Amygdala (tissue), 56 donors: ENCODE measurements at places on chromosomes 1 and 21.

- DNase-seq: no peak
These were observed 1.2 kb upstream of the CAP1 start for GRCh38 chr1:40039245-40039756.

DNA sequence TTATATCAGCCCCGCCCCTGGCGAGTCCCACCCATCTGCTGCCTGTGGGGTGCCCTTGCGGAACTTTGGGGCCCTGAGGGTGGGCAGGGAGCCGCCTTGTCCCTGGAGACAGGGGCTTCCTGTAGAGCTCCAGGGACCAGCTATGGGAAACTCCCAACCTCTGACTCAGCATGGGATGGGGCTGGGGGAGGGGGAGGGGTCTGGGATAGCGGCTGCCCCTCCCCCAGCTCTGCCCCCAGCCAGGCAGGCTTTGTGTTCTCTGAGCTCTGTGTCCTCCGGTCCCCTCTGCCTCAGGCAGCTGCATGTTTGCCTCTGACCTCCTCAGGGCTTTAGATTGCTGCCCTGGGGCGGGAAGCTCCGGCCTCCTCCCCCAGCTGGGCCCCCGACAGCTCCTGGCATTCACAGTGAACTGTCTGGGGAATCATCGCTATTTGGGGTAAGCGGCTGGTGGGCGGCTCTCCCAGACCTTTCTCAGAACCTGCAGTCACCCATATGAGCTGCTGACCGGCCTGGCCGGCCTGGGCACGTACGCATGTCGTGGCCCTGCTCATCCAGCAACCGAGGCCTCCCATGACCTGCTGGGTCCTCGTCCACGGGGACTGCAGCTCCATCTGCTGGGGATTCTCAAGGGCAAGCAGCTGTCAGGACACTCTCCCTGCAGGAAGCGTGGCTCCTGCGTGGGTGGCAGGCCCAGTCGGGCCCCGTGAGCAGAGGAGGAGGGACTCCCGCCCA lies 17.1 kb downstream of the ARHGEF16 start:
- no peak for DNase-seq

DNA sequence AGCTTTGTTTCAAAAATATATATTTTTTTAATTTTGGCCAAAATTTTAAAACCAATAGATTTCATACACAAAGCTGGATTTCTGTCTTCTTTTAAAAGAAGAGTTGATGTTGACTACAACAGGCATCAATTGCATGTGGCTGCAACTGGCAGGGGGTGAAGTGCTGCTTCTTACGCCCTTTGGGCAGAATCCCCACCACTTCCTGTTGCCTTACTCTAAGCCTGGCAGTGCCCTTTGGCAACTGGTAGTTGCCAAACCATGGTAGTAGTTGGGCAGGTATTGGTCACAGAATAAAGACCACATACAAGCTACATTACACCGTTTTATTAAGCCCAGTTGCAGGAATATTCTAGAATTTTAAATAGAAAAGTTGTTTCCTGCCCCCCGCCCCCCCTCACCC lies 17.0 kb downstream of the LAMC2 start:
- no peak for DNase-seq

GRCh38 chr1:169724168-169724567 lies 9.7 kb downstream of the SELE start:
- DNase-seq: no peak

DNA sequence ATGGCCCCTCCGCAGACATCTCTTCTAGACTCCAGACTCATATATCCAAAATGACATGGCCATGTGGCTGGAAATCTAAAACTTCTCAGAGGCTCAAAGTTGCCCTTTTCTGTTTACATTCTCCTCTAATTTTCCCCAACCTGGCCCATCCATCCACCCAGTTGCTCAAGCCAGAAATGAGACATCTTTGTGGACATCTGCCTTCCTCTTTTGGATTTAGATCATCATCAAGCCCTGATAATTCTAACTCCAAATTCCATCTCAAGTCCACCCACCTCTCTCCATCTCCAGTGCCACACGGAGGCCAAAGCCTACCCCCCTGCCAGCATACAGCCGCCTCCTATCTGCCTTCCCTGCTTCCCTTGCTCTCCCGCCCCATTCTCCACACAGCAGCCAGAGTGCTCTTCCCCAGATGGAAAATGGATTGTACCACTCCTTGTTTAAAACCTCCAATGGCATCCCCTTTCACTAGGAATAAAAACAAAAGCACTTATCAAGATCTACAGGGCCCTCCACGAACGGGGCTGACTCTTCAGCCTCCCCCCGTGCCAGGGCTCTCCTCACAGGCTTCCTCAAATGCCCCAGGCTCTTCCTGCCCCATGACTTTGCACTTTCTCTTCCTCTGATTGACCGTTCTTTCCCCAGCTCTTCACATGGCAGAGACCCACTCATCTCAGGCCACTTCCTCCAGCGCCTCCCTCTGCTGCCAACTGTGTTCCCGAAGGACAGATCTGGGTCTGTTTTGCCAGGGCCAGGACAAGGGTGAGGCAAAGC lies 40.1 kb downstream of the SYT6 start:
- no peak for DNase-seq

DNA sequence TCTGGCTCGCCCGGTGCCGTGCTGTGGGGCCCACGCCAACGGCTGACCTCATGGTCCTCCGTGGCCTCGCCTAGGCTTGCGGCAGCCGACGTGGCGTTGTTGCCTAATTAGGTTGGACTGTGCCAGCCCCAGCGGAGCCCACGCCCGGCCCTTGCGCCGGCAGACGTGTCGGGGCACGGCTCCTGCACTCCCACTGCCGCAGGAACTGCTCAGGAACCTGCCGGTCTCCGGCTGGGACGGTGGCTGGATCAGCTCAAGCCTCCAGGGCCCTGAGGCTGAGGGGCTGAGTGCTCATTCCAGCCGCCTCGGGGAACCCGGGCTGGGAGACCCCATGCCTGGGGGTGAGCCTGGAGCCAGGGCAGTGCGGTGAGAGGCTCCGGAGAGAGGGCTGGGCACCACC lies 16.1 kb upstream of the PEX10 start:
- DNase-seq: no peak

- DNase-seq: no peak
These were observed 69.1 kb upstream of the C1orf105 start for GRCh38 chr1:172351346-172351745.

GRCh38 chr1:117895482-117896114 lies 33.8 kb downstream of the GDAP2 start:
- no peak for DNase-seq

- DNase-seq: no peak
These were observed at the start of gene GBP2 for GRCh38 chr1:89125913-89126580. Gene GBP2, minus strand, starts transcription at chr1:89126114. Its CDS starts 4,148 bp downstream, at chr1:89121966.

DNA sequence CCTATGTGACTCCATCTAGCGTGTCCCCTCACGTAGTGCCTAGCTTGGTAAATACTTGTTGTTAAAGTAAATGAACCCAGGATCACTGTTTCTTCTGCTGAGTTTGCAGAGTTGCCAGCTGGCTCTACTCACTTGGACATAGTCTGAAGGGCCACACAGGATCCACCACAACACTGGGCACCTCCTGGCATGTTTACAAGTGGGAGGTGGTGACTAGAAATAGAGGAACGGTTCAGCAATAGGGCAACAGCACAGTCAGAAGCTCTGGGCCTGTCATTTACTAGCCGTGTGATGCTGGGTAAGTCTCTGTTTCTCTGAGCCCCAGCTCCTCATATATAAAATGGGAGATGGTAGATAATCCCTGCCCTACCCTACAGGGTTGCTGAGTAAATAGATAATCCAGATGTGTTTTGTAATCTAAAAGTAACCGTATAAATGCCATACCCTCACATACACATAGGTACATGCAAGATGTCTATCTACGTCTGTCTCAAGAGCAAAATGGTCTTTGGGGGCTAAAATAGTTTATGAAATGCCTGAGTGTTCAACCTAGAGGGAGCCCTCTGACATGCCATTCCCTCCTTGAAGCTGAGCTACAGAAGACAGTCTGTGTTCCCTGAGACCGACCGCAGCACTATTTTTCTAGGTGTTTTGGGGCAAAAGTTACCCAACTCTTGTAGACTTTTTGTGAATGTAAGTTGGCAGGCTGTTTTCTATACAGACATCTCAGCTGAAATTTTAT lies 20.5 kb downstream of the RNF220 start:
- DNase-seq: no peak

DNA sequence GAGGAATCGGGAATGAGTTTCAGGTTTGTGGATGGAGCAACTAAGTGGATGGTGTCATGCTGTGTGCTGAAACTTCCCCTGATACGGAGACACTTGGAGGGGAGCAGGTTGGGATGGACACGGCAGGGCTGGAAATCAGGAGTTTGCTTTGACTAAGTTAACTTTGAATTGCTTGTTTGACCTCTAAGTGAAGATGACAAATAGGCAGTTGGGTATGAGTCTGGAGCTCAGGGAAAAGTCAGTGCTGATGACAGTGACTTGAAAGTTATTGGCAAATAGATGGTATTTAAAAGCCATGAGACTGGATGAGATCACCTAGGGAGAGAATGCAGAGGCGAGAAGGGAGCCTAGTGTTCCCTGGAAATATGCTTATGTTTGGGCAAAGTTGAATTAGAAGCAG lies 12.8 kb upstream of the ZSCAN20 start:
- DNase-seq: no peak

- no peak for DNase-seq
These were observed 8.5 kb upstream of the EXO1 start for GRCh38 chr1:241839369-241839979.

DNA sequence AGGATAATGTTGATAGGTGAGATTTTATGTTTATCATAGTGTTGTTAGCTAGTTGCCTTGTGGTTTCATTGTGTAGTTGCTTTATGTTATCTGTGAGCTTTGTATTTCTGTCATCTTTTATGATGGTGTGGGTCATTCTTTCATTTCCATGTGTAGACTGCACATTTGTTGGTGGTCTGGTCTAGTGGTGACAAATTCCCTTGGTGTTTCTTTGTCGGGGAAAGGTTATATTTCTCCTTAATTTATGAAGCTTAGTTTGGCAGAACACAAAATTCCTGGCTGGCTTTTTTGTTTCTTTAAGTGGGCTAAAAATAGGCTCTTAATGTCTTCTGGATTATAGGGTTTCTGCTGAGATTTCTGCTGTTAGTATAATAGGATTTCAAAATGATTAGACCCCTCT lies 347.2 kb upstream of the ADAMTS5 start:
- DNase-seq: no peak

DNA sequence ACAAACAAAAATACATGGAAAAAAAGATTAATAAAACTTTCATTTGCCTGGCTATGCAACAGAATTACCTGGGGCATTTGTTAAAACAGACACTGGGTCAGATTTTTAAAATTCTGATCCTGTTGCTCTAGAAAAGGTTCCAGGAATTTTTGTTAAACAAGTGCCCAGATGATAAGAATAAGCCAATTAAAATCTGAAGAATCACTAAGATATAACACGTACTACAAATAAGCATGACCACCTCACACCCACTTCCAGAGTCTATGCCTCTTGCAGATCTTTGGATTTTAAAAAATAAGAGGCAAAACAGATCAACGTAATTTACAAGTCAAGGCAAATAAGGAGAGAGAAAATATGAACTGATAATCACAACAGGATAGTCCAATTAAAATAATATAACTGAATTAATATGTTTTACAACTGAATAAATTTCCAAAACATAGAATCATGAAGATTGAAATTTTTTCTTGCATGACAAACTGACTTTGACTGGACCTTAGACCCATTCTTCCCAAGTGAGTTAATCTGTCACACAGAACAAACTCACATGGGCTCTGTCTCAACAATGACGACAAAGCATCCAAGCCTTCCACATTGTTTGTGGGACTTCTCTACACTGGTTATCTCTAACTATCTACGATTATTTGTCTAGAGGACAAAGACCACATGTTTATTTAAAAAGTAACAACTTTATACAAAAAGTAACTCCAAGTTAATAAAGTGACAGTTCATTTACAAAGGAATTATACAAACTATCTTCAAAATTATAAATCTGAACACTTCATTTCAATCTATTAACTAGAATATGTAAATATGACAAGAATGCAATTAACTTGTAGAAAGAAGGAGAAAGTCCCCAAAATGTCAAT lies 56.9 kb downstream of the COP1 start:
- no peak for DNase-seq

DNA sequence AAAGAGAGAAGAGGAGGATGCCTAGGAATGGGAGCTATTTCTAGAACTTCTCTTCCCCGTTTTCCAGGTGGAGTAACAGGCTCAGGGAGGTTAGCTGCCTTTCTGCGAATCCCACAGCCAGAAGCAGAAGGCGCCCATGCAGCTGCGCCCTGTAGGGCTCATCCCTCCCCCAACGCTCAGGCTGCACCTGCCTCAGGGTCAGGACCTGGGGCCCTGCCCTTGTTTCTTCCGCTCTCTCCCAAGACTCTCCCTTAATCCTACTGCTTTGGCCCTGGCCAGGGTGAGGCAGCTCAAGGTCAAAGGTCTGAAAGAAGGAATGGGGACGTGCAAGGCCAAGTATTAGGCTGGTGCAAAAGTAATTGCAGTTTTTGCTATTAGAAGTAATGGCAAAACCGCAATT lies 30.5 kb upstream of the PADI2 start:
- DNase-seq: no peak

- DNase-seq: no peak
These were observed 579.9 kb upstream of the BEND5 start for GRCh38 chr1:49356594-49356993.

DNA sequence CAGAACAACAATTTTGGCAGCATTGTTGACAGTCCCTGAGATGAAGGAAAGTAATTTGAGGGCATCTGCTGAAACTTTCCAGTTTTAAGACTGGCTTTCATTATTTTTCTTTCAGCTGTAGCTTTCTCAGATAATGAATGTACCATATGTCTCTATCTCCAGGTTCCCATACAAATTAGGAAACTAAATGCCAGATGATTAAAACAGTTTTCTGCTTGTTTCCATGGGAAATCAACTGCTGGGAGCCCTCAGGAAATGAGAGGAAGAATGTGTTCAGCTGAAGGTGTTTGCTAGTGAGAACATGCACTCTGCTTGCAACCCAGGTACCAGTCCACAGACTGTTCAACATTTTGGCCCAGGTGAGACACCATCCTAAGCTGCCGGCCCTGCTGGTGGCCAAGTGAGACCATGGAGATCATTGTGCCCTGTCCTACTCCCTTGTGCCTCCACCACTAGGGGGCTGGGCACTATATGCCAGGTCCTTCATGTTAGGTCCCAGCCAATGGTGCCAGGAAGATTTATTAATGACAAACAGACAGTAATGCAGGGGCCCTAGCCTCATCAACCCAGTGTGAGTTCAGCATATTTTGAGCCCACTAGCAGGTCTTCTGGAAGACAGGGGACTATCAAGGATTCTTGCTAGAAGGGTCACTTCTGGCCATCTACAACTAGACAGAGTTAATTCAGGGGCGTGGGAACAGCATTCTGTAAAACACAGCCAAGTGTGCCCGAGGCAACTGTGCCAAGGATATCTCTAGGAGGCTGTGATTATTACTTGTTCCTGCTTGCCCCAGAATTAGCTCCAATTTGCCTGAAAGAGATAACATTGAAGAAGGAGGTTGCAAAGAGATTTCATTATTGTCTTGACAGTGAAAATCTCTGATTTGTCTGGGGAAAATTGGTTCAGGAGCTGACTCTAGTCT lies 17.0 kb upstream of the LRRC8C start:
- DNase-seq: no peak

GRCh38 chr1:3858231-3858981 lies 1.1 kb downstream of the DFFB start:
- peak; percentile 53 for DNase-seq

DNA sequence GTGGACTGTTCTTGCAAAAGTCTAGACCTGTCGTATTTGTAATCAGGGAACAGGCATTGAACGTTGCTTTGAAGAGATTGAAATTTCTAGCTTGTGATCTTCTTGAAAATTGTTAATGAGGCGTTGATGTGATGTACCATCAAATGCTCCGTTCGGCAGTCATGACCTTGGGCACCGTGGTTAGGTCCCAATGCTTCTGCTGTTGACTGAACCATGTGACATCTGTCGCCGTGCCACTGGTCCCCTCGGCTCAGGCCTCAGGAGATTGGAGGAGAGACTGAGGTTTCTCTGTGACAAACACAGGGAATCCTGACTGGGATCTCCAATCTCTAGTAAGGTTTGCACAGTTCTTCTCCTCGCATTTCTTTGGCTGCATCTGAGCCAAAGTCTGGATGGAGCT lies 18.1 kb upstream of the KCNAB2 start:
- no peak for DNase-seq
